ENCODE measurements at places on chromosomes 4 and X. TPM values are rescaled to one million over a fixed set of nuclear protein-coding genes. Genes with fewer than 3 reads are reported as not detected.

Gene ALAS2
- 0.90 TPM for polyA plus RNA-seq

Gene GATA1
- not detected for polyA plus RNA-seq

Gene RAB9B
- 8.2 TPM for polyA plus RNA-seq

Gene RAB33B
- polyA plus RNA-seq: 1.7 TPM

Gene PCDH19
- 3.3 TPM for polyA plus RNA-seq

Gene C4orf54
- 0.19 TPM for polyA plus RNA-seq

Gene CCDC160
- polyA plus RNA-seq: 0.49 TPM

Gene ARHGAP6
- 0.44 TPM for polyA plus RNA-seq

Gene TMEM185A
- 32.3 TPM for polyA plus RNA-seq

Gene ZNF711
- 10.1 TPM for polyA plus RNA-seq

Gene SYP
- 207 TPM for polyA plus RNA-seq

Gene LIMCH1
- polyA plus RNA-seq: 28.2 TPM

Gene KIAA1210
- polyA plus RNA-seq: not detected

Gene FAM9C
- polyA plus RNA-seq: not detected

Gene GC
- polyA plus RNA-seq: not detected

Gene TIMP1
- polyA plus RNA-seq: 94.8 TPM
